ENCODE measurements at places on chromosomes 7 and 10.

GRCh38 chr10:118369641-118370205, 27.6 kb upstream of the FAM204A start:
- no peak for DNase-seq

- no peak for DNase-seq
Measured at GRCh38 chr7:145269418-145270161, 433.7 kb upstream of the TPK1 start.

DNA sequence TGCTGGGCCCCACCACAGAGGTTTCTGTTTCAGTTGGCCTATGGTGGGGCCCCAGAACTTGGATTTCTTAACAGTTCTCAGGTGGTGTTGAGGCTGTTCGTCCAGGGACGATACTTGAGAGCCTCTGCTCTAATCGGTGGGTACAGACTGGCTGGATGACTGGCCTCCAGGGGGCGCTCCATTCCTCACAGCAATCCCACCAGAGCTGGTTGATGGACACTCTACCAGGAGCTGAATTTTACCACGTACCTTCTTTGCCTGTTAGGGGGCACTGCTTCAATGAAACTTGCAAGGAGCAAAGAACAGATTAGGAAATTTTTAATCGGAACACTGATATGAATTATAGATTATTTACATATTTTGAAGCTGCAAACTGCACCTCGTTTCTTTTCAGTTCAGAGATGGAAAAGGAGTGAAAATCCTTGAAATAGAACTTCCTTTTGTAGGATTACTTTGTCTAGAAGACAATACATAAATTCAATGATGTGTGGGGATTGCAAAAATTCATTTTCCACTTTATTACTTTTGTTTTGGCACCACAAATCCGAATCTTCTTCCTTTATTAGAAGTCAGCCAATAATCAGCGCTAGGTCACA, 44.8 kb downstream of the KBTBD2 start:
- DNase-seq: no peak

DNA sequence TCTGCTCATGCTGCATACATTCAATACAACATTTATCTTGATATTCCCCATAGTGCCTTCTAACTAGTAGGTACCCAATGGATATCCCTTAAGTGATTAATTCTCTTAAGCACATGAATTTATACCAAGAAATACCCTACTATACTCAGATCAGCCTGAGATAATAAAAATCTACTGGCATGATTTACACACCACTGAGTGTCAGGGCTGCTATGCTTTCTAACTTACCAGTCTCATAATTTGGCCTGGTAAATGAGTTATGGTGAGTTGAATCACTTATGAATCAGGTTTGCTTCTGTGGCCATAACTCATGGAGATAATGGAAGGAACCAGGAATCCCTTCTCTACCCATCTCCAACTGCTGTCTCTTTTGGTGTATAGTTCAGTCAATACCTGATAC, 122.8 kb downstream of the THSD7A start:
- DNase-seq: no peak

DNA sequence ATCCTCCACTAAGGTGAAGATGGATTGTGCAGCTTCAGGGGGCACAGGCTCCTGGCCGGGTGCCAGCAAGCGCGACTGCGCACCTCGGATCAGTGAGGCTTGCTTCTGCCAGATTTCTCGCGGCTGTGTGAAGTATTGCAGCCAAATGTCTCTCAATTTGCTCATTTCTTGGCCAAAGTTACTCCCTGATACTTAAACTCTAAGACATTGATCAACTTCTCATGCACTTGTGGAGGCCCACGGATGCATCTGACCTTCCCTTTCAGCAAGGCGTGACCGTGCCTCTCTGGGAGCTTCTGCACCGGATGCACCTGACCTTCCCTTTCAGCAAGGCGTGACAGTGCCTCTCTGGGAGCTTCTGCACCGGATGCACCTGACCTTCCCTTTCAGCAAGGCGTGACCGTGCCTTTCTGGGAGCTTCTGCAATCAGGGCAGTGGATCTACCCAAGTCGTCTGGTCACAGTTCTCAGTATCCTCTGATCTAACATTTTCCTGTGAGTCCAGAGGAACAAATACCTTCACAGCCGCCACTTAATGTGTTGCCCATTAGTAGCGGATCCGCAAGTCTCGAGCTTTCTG, 248.3 kb downstream of the ADARB2 start:
- DNase-seq: no peak

- DNase-seq: no peak
Measured at GRCh38 chr10:14660831-14661230, 113.9 kb downstream of the FAM107B start.
